Kidney glomerular epithelial cell (primary cell): ENCODE measurements at places on chromosomes 12 and 14.

DNA sequence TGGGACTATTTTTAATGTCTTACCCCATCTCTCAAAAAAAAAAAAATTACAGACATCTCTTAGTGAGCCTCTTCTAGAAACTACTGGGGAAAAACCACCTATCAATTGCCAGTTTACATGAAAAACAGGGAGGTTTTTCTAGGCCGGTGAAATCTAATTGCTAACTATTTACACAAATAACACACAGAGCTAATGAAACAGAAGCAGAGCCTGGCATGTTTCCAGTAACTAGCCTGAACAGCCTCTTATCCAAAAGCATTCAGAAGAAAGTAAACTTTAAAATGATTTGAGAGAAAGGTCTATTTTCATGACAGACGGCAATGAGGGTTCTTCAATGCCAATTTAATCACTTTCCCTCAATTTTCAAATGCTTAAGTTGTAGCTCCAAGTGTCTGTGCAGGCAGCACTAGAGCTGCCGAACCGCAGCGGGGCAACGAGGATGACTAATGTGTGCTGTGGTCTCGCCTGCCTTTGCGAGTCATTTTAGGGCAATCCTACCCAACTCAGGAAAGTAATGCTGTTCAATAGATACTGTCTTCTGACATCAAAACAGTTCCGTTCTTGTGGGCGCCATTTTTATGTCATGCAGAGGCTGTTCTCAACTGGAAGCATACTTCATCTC is 84.6 kb downstream of the SETD3 start:
- peak; percentile 71 for DNase-seq

- no peak for DNase-seq
Observed at GRCh38 chr12:98721204-98721702, 76.2 kb downstream of the APAF1 start.

DNA sequence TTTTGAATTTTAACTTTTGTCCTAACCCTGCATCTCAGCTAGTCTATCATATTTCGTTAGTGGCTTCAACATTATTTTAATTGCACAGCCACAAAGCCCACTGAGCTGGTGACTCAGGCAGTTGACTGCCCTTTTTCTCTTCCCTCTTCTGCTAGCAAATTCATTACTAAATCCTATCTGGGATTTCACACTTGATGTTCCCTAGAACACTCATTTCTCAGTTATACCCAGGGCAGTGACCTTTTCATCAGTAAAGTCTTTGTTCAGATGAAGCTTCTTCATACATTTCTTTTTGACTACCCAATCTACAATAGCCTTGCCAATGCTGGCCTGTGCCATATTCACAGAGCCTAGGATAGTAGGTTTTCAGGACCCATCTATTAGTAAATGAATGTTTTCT is 107.0 kb downstream of the ATXN7L3B start:
- no peak for DNase-seq

DNA sequence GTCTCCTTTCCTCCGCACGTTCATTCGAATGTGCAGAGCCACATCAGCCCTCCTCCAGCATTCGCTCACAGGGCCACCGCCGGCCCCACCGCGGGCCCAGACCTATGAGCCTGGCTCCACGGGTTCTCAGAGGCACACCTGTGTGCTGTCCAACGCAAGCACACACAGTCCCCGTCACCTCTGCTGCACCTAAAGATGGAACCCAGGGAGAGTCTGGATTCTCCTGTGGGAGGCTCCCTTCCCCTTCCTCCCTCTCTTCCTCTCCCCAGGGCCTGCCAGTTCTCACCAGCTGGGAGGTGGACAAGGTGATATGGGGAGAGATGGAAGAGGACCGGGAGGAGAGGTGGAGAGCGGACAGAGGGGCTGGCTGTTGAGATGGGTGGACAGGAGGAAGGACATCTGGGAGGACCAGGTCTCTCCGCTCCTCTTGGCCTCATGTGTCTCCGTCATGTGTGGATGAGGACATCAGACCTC is 4.9 kb upstream of the AQP6 start:
- DNase-seq = no peak

DNA sequence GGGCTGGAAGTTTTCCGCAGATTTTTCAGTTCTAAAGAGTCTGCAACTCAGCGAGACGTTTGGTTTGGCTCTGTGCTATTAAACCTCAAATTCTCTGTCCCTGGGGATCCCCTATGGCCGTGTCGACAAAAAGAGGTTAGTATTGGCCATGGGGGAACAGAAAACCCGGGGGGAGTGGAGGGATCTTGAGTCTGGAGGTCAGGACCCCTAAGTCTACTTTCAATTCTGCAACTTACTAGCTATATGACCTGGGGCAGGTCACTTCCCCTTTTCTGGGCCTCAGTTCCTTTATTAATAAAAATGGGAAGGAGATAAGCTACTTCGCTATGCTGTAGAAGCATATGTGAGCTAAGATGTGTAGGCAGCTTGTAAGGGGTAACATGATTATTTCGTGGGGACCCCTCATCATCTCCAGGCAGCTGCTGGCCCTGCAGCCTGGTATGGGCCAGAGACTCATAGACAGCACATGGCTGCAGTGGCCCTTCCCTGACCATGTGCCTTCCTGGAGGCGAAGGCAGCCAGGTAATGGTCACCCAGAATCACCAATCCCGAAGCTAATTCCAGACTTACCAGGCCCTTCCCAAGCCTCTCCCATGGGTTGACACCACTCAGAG is 8.6 kb downstream of the ASB2 start:
- DNase-seq = no peak

- DNase-seq = no peak
Observed at GRCh38 chr12:2149091-2149490, 96.3 kb downstream of the CACNA1C start.

DNA sequence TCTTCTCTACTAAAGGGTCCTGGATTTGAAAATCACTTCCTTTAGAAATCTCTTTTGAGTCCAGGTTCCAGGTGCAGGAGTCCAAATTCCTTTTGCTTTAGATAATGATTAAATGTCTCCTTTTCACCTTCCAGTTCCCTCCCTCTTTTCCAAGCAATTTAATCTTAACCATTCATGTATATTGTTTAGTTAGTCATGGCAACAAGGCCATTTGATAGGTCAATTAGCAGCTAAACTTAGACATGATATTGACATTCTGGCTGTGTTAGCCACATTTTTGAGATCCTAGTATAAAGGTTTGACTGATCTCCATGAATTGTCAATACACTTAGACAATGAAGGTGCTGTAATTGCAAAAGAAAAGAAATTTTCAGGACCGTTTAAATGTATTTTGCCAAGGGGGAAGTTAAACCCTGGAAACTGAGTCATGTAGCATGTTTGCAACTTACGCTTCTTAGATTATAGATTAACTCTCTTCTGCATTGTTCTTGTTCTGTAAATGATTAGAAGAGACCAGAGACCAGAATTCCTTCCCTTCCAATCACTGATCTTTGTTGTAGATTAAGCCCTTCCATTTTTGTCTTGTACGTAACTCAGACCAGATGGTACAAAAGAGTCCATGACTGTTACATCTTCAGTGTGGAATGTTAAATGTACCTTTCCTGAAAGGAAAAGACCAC is 12.4 kb upstream of the C12orf75 start:
- peak; percentile 98 for DNase-seq

- DNase-seq = no peak
Observed at GRCh38 chr12:20280515-20280914, 87.8 kb upstream of the PDE3A start.

DNA sequence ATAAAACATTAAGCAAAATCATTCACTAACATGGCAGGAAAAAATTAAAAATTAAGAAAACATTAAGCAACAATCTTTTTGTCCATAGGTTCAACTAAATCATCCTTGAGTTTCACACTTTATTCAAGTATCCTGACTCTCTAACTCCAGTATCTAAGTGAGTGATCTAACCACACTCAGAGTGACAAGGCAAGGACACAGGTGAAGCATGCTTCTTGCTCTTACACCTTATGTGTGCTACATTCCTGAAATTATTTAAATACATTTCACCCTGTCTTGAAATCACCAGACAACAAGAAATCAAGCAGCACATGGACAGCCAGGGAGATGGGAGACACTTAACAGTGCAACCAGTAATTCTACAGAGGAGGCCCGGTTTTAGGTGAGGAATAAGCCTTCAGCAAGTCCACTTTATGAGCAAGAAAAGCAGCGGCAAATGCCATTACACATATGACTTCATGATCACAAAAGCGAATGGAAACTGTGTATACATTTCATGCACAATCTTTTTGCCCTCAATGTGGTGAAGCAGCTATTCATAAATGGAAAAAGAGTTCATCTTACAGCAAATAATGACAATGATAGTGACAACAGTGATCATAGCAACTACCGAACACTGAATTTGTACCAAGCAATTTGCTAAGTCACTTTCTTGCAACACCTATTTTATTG is 37.4 kb downstream of the PHLDA1 start:
- no peak for DNase-seq

DNA sequence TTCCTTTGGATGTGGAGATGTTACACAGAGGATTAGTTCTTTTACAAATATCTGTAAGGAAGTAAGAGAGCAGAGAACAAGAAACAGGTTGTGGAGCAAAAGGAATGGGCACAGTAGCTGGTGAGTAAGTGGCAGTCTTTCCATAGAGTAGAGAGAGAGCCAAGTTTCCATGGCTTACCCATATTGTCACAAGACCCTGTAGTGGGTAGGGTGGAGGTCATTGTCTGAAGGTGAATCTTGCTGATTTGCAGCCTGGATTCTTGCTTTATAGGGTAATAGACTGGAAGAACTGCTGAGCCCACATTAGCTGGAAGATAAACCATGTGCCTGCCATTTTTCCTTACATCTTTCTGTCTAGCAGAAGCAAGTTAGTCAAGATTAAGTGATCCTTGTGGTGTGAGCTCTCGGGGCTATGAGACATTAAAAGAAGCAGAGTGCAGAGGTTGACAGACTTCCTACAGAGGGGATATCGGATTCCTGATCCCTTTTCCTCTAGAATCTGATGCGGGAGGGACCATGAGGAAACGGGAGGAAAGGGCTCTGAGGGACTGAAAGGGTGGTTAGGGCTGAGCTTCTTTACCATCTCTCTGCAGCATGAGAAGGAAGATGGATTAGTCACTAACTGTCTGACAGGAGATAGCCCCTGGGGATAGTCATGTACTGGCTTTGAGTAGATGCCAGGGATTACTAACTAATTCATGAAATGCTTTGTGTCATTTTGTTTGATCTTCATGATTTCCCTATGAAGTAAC is 44.0 kb upstream of the LRTM2 start:
- peak; percentile 44 for DNase-seq

DNA sequence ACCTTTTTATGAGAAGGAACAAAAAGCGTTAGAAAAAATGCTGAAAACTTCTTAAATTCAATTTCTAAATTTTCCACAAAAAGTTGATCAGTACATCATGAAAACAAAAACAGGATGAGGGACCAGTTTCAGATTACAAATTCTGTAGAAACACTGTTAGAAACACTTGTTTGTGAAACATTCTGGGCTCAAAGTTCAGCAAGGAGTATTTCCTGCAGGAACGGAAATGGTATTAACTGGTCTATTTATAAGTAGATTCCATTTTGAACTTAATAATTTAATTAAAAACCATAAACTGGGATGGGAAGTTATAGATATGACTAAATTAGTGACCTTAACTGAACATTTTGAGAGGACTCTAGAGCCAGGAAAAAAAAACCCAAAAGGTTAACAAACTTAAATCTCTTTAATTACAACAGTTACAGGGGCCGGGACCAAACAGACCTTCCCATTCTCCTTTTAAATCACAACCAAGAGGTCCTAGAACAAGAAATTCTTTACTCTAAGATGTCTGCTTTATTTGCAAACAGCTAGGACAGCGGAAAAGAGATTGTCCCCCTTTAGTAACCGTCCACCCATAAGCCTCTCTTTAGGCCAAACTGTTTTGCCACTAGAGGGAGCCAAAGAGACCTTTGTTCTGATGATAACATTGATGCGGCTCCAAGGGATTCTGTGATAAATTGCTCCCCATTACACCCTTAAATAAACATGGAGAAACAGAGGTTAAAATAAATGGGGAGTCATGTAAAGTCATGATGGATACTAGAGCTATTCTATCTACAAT is 69.0 kb upstream of the RERGL start:
- DNase-seq = peak; percentile 46

DNA sequence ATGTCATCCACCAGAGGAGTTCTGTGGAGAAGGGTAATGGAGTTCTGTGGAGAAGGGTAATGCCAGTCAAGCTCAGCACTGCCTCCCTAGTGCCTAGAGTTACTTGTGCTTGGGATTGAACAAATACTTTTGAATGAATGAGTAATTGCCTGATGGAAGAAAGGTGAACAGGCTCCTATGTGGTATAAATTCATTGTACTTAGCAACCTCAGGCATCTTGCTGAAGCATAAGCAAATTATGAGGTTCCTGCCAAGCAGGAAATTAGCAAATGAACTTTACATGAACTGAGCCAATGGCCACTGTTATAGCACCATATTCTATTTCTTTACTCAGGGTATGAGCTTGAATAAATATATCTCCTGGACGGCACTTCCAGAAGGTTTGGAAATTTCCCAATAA is 1047.2 kb downstream of the SLC6A15 start:
- DNase-seq = no peak

- DNase-seq = peak; percentile 48
Observed at GRCh38 chr12:100826323-100826722, 31.7 kb downstream of the ANO4 start.

GRCh38 chr14:78872837-78873236 is 702.7 kb downstream of the NRXN3 start:
- no peak for DNase-seq

- no peak for DNase-seq
Observed at GRCh38 chr14:57999471-57999870, 133.6 kb upstream of the SLC35F4 start.

DNA sequence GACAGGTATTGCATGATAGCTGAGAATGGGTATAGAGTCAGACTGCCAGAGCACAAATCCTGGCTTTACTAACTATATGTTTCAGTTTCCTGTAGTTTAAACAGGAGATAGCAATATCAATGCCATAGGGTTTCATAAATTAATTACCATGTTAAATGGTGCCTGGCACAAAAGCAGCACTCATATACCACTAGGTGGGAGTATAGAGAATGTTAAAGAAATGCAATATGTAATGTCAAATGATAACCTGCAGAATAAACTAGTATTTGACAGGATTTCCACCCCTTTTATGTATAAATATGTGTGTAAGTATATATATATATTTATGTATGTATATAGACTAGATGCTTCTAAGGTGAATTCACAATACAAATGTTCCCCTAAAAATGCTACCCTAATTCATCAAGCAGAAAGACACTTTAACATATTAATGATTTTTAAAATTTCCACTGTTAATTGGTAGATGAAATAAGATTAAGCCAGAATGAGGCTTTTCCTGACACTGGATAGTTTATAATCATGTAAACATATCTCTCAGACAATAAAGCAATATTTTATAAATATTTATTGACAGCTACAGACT is 8.6 kb downstream of the WDR89 start:
- DNase-seq = peak; percentile 11

DNA sequence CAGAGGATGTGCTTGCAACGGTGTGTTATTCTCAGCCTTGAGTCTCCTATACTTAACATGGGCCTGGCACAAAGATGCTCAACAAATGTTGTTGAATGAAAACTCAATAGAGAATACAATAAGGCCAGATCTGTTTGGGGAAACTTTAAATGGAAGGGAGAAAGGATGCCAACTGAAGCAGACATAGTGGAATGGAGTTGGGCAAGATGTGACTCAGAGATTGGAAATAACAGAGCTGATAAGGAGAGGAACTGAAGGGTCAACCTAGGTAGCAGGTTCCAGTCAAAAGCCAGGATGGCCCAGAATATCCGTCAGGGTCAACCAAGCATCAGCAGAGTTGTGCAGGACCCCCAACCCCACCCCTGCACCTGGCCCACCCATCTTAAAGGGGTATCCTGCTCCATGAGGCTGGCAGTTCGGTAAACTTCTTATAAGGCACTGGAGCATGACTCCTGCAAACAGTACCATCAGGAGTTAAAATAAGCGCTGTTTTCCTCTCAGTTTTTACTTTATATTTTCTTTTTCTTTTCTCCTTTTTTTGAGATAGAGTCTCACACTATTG is 1.1 kb upstream of the BCDIN3D start:
- no peak for DNase-seq
